ENCODE measurements at places on chromosomes 16 and 17. TPM values are rescaled to one million over a fixed set of nuclear protein-coding genes. Genes with fewer than 3 reads are reported as not detected.

CA4 gene
- not detected for total RNA-seq

DHRS7B gene
- 18.0 TPM for total RNA-seq

PRAC2 gene
- total RNA-seq, result not detected

C16orf54 gene
- not detected for total RNA-seq

MYH3 gene
- 2.1 TPM for total RNA-seq

RAB26 gene
- 1.0 TPM for total RNA-seq

DNA sequence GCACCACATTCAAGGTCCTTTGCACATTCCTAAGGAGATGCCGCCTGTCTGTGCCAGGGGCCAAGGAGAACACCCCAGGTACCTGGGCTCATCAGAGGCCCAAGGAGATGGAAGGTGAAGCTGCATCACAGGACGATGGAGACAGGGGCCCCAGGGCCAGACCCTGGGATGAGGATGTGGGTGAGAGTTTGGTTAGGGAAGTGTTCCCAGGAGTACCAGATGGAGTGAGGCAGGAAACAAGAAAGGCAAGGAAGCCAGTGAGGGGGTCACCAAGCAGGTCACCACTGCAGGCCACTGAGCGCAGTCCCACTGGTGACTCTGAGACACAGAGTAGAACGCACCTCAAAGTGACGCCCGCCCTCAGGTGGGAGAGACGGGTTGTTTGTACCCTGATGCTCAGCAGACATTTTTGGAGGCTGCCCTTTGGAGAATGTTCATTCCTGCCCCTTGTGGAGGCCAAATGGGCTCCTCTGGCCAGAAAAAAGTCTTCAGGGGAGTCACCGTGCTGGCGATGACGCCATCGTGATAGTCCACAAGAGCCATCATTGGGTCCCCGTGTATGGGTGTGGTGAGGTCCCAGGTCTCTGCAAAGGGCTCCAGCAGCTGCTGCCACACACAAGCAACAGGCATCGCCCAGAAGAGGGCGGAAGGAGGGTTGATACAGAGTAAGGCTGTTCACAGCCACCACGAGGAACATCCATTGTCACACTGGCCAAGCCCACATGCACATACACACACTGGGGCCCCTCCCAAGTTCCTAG is 57.5 kb downstream of the BEAN1 start:
- DNase-seq, result no peak

- no peak overlapping the region for H3K4me3 ChIP-seq
- no peaks in the 10 kb centered on the region for H3K27me3 ChIP-seq
- peaks cover 35% of the 10 kb centered on the region for H3K36me3 ChIP-seq
- no peaks in the 10 kb centered on the region for H3K4me1 ChIP-seq
Observed at GRCh38 chr16:70483426-70483825, 29.0 kb downstream of the FCSK start.

- DNase-seq, result no peak
- no peak overlapping the region for H3K4me3 ChIP-seq
- no peaks in the 10 kb centered on the region for H3K27me3 ChIP-seq
- peaks cover 4% of the 10 kb centered on the region for H3K36me3 ChIP-seq
- no peak overlapping the region for H3K27ac ChIP-seq
Observed at GRCh38 chr17:1995907-1996799, 29.0 kb downstream of the RTN4RL1 start.

DNA sequence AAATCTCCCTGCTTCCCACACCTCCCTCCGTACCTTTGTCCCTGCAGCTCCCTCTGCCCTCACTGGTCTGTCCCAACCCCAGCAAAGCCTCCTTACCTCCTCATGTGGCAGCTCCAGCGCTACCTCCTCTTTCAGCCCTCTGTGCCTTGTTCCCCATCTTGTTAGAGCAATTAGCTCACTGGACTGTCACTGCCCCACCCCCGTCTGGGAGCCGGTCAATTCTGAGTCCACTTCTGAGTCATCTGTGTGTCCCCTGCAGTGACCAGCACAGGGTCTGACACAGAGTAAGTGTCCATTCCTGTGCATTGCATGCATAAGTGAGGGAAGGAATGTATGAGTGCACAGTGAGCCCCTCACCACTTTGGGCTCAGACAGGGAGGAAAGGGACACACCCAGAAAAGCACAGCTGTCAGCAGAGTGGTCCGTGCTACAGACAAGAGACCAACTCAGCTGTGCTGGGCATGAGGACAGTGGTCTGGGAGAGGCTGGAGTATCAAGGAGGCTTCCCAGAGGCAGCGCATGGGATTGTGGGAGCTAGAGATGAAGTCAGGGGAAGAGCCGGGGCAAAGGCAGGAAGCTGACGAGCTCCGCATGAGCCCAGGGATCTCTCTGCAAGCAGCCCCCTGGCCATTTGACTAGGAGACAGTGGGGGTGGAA is 45.9 kb downstream of the PITPNM3 start:
- no peak overlapping the region for H3K4me3 ChIP-seq
- no peak for DNase-seq
- H3K27me3 ChIP-seq, result no peaks in the 10 kb centered on the region
- peaks cover 9% of the 10 kb centered on the region for H3K36me3 ChIP-seq
- H3K27ac ChIP-seq, result no peak overlapping the region

Measured in MCF 10A (cell line).